ENCODE measurements at places on chromosomes 1 and 21.

DNA sequence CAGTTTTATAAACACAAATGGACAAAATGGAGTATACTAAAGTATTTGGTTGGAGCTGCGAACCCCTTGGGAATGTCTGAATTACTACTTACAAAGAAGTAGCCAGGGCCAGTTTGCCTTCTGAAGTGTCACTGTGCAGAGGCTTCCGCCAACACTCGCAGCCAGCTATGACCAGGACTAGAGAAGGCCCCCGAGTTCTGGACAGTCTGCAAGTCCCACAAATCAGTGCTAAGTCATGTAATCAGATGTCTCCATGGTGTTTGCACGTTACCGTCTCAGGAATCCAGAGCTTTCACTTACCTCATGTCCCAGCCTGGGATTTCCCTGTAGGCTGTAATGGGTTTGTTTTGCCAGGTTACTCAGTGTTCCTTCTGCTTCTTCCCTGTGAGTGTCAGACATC is 106.6 kb upstream of the SPAG17 start:
- DNase-seq: no peak

DNA sequence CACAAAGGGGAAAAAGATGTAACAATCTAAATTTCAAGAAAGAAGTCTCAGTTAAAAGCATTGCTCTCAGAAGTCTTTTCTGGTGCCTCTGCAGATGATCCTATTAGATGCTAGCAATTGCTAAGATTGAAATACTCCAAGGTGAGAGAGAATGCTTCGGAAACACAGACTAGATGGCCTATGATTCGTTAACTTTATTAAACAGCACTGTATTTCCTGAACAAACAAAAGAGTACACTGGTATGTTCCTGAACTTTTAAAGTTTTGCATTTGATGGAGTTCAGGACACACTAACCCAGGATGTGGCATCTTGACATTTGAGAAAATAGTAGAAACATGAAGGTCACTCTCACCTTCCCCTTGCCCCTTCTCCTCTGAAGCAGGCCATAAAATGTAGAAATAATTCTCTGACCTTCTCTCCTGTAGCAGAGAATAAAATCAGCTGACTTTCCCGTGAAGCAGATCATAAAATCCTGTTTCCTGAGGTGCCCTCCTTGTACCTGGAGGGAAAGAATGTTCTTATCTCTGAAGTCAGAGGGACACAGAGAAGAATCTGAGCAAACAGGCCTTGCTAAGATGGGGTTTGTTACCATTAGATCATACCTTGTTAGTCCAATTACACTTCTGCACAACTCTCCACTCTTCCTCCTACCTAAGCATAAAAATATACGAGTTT is 142.9 kb upstream of the USP25 start:
- DNase-seq: no peak

- no peak for DNase-seq
Measured at GRCh38 chr1:88035578-88035977, 648.5 kb upstream of the PKN2 start.

- DNase-seq: no peak
Measured at GRCh38 chr1:192706936-192707335, 71.0 kb downstream of the RGS13 start.

- DNase-seq: peak; percentile 43
Measured at GRCh38 chr1:209805875-209806760, at the start of gene IRF6. IRF6 (minus strand) TSS chr1:209806142; CDS start chr1:209801413, 4,729 bp downstream.

- DNase-seq: no peak
Measured at GRCh38 chr1:65108025-65108642, 39.9 kb upstream of the AK4 start.

All from stimulated activated CD8-positive, alpha-beta memory T cell treated with anti-CD3 and anti-CD28 coated beads, Interleukin-4, amount 100 ng/mL, for 1 hour (primary cell).